Right lung (tissue), 10 donors: ENCODE measurements at places on chromosomes 3 and 15. TPM values are rescaled to one million over a fixed set of nuclear protein-coding genes. Genes with fewer than 3 reads are reported as not detected.

Gene HYAL1
- 2.2 TPM for polyA plus RNA-seq

GRCh38 chr3:153640689-153641665 lies 479.0 kb downstream of the RAP2B start:
- no peak for DNase-seq

GRCh38 chr3:167653760-167654159 lies at the start of gene WDR49:
WDR49 (minus strand) TSS chr3:167653942; CDS start chr3:167653425, 517 bp downstream.
- DNase-seq, result peak; percentile 14

- DNase-seq, result no peak
Observed at GRCh38 chr15:43987924-43988323, 161.1 kb downstream of the WDR76 start.

- DNase-seq, result no peak
Observed at GRCh38 chr3:61638741-61639140, 77.4 kb downstream of the PTPRG start.

DNA sequence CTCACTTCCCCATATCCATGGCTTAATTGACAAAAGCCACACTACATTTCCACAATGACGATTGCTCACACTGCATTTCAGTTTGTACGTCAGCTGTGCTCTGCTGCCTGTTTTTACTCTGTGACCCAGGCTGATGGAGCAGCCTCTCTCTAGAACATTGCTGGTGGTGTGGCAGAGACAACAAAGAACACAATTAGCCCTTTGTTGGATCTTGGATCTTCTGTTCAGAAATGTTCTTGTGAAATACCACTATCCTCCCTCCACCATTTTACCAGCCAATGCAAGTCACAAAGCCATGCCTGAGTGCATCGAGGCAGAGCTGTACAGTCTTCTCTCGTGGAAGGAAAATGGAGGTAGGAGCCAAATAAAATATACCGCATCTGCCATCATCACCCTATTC lies 56.9 kb upstream of the TBC1D5 start:
- no peak for DNase-seq

- DNase-seq, result no peak
Observed at GRCh38 chr3:101531473-101532086, 18.6 kb upstream of the SENP7 start.

- no peak for DNase-seq
Observed at GRCh38 chr3:117531078-117531767, 821.6 kb downstream of the TUSC7 start.

DNA sequence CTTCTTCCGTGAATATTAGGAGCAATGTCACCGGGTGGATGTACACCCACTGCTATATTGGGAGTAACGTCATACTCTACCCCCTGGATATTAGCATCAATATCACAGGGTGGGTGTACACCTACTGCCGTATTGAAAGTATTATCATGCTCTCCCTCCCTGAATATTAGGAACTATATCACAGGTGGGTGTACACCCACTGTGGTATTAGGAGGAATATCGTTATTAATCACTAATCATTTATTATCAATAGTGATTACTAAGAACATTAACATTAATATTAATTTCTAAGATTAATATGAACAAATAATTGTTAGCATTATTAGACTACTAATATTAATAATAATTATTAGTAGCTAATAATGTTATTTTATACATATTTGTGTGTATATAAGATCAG lies 21.4 kb upstream of the BMF start:
- DNase-seq, result no peak

- no peak for DNase-seq
Observed at GRCh38 chr3:165532851-165533250, 304.4 kb downstream of the BCHE start.

DNA sequence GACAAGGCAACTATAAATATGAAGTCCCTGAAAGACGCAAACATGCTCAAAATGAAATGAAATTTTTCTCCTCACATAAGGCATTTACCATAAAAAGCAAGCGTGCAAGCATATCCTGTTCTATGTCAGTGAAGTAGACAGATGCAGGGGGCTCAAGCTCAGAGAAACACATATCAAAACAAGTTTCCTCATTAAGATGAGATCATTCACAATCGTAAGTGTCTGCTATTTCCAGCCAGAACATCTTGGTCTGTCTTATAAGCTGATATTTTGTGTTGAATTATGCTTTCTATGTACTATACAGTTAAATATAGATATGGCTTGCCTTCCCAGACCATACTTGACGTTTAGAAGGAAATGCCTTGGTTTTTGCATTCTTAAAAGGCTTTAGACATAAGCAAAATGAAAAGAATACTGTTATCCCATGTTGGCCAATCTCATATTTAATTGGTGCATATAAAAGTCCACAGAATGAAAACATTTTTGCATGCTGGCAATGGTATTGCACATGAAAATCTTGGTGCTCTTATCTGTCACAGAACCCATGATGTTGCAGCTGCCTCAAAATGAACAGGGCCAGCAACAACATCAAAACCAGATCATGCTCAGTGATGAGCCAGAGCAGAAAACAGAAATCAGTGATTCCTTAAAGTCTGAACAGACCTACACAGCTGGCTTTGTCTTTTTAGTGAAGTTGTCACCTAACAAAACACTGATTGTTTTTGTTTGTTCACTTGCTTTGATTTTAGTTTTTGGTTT lies 65.4 kb downstream of the SIDT1 start:
- DNase-seq, result no peak

- no peak for DNase-seq
Observed at GRCh38 chr3:9986230-9986725, 363 bp downstream of the EMC3 start.

- DNase-seq, result no peak
Observed at GRCh38 chr3:130384476-130385025, 39.1 kb downstream of the COL6A5 start.

DNA sequence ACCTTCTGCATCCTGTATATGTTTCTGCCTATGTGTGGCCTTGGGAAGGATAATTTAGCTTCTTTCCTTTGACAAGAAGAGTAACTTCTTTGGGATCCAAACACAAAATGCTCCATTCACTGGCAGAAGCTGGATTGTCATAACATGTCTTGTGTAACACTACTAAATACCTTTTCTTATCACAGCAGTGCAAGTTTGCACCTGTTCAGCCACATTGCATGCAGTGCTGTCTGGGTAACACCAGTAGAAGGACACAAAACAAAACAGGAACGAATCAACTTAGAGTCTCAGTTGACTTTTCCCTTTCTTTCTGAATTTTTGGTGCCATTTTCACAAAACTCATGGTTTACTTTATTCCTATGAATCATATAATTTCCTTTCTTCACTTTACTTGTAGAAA lies 43.6 kb upstream of the TNIK start:
- DNase-seq, result no peak

DNA sequence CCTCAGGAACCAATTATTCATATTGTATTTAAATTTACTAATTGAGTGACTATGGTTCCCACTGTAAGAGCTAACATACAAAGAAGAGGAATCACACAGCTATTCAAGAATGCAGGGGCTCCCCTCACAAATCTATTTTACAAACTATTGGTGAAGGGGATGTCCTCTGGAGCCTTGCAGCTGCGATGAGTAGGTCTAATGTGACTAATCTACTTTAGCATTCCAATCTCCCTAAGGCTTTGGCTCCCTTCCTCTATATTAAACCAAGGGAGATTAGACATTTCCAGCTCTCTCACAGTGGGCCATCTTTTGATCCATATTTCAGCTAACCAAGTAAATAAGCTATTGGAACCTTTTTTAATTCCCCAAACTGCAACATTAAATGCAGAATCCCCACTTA lies 514.2 kb upstream of the BCHE start:
- no peak for DNase-seq

- DNase-seq, result no peak
Observed at GRCh38 chr3:67518236-67518635, 136.2 kb downstream of the SUCLG2 start.

Gene NRG4
- 3.0 TPM for polyA plus RNA-seq

DNA sequence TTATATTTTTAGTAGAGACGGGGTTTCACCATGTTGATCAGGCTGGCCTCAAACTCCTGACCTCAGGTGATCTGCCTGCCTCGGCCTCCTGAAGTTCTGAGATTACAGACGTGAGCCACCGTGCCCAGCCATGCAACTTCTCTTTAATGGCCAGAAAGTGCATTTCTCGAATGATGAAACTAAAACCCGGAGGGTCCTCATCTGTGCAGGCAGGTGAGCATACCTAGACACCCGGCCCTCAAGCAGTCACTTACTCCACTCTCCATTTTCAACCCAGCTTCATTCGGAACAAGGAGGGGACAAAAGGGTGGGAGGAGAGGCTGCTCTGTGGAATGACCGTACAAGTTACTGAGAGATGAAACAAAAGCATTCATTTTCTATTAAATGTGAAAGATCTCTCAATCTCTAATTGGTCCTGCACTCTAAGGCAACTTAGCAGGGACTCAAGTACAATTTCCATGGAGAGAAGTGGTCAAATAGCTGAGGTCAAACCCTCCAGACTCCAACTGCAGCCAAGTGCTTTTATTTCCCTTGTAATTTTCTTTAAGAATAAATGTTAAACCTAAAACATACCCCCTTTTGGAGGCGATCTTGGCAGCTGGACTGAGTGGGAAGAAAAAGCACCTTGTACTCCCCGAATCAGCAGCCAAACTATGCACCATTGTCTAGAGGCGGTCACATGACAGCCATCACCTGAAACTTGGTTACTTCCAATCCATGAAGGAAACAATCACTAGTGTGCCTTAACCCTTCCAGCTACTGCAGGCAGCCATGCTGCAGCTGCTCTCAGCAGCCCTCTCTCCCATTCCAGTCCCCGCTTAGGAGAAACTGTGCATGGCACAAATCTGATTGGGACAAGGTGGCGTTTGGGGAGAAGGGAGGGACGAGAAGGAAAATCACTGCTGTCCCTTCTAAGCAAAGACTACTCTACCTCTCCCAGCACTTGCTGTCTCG lies 62.2 kb downstream of the VGLL4 start:
- no peak for DNase-seq

DNA sequence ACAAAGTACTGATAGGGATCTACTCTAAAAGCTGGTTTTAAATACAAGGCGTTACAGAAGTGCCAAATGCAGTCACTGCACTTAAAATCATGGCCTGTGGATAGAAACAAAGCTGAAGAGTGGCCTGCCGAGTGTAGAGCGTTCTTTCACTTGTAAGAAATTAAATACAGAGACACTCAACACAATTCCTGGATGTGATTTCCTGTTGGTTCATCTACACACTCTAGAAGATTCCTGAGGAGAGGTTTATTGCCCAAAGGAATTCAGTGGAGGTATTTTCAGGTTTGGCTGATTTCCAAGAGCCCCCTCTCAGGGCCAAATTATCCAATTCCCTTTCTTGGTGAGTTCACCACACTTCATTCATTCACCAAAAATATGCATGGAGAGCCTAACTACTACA lies 200.3 kb upstream of the IL12A start:
- no peak for DNase-seq

DNA sequence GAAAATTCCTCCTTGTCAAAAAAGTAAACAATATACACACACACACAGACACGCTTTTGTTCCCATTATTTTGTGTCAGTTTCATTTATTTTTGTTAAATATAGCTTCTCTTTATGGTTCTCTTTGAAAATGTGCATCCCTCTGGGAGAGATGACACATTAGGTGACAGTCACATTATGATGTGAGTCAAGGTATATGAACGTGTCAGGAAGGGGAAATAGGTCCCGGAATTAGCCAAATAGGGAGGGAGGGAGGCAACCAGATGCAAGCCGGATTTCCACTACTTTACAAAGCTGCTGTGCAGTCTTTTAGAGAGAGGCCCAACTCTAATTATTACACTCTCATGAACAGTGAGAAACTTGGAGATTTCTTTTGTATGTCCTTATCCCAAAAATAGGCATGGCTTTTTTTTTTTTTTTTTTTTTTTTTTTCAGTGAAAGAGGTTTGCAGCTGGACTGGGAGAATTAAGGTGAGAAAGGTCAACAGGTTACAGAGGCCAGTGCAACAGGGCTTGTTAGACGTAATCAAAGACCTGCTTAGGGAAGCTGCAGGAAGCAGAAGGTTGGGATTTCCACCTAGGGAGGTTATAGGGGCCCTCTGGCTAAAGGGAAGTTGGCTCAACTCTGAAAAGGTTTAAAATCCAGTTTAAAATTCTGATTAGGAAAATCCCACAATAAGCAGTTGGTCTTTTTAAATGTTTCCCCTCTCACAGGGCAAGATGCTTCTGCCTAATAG lies 240.5 kb upstream of the UBE2E1 start:
- no peak for DNase-seq

Gene PARP14
- 43.4 TPM for polyA plus RNA-seq

DNA sequence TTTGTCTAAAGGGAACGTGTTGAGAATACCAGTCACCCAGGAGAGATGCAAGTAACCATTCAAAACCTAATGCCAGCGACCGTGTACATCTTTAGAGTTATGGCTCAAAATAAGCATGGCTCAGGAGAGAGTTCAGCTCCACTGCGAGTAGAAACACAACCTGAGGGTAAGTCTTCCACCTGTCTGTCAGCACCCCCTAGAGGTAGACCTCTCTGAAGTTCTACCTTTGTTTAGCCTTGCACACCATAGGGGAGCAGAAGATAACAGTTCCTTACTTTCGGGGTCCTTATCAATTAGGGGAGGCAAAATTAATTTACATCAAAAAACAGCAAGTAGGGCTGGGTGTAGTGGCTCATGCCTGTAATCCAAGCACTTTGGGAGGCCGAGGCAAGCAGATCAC lies 124.4 kb downstream of the HCN4 start:
- DNase-seq, result no peak

GRCh38 chr3:30135190-30135589 lies 471.2 kb upstream of the TGFBR2 start:
- DNase-seq, result no peak

DNA sequence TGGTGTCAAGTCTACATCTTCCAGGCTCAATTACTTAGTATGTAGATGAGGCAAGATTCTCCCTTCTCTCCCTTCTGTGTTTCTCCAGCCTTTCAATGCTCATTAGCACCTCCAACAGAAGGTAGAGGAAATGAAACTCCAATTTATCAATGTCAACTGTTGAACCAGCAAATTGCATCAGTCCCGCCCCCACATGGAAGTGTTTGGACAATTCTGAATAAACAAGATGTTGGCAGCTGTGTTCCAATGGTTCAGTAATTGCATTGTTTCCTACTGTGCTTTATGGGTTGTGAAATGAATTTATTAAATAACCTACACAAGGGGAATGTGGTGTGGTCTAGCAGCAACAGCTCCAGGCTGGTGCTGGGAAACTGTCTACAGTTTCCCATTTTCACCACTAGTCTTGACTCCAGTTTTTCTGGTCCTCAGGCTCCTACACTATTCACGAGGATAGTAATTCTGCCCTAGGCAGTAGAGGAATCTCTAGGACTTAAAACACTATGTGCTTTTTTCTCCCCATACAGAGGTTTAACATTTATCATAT lies 91.9 kb downstream of the MB21D2 start:
- DNase-seq, result peak; percentile 51

- no peak for DNase-seq
Observed at GRCh38 chr3:85821130-85821756, 862.5 kb downstream of the CADM2 start.

Gene ZPLD1
- polyA plus RNA-seq, result not detected

Gene STRIT1
- polyA plus RNA-seq, result not detected

DNA sequence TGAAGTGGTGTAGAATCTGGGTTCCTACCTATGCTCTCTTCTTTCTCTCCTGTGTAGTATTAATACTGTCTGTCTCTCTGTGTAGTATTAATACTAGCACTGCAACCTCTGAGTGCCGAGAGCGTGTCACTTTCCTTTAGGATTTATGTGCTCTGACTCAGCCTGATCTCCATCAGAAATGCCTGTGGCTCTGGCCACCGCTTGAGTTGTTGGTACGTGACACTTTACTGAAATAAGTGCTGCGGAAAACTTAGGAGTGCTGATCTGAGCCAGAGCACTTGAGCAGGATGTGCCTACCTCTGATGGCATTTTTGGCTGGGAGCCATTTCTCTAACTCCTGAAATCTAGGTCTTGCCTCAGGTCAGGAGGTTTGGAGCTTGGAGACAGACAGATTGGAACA lies 807.4 kb downstream of the SQOR start:
- DNase-seq, result no peak
